ENCODE measurements at places on chromosomes 2 and 18.

DNA sequence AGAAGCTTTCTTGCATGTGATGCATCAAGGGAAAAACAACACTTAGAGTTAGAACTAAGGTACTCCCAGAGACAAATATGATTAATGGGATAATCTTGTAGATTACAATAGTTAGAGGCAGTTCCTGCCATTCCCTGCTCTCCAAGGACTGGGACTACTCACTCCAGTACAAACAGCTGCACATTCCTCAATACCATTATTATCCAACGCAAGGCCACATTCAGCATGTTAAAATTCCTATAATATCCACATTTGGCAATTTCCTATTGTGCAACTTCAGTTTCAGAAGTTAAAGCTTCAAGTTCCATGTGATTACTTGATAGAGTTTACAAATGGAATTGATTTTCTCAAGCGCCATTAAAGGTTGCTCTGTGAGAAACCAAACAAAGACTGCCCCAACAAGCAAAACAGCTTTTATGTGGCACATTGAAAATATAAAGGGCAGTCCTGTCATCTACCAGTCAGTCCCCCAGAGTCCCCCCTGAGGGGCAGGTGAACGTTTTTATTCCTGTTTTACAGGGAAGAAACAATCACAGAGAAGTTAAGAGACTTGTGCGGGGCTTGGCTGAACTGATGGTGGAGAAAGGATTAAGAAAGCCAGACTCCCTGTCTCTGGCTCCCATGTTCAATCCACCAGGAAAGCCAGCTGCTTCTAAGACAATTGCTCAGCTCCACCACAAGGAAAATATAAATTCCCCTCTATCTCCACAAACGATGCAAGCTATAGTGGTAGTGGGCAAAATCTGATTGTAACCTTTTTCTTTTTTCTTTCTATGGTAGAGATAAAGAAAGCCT lies 72.6 kb downstream of the TXNL1 start:
- peak; percentile 88 for DNase-seq

GRCh38 chr2:149329068-149329467 lies 1.3 kb upstream of the LYPD6 start:
- peak; percentile 4 for DNase-seq

GRCh38 chr2:160859096-160859495 lies 301.1 kb upstream of the TANK start:
- DNase-seq = no peak

- DNase-seq = no peak
Measured at GRCh38 chr18:35467624-35468016, 30.1 kb downstream of the INO80C start.

DNA sequence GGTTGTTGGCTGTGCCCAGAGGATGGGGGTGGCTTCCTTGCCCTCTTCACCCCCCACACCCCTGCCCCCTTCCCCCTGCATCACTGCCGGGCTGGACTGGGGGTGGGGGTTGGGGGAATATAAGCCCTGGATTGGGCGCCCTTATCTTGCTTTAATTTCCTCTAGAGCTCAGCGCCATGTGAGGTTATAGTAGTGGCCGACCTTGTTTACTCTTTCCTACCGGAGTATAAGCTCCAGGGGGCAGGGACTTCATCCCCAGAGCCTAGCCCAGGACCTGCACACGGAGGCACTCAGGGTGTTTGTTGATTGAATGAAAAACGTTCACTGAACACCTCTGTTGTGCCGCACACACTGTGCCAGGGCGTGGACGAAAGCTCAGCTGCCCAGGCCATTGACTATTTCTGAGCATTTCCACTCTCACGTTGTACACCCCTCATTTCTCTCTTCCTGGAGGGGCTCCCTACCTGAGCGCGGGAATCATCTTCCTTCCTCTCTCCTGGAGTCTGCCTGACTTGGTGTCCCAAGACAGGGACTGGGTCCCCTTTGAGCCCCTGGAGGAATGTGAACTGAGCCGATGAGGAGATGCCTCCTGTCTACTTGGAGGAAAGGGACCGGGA lies 9.3 kb upstream of the SPATA3 start:
- peak; percentile 31 for DNase-seq

Data from GM03348 (cell line).